Smooth muscle cell of the pulmonary artery (primary cell): ENCODE measurements at places on chromosomes 6 and 20. TPM values are rescaled to one million over a fixed set of nuclear protein-coding genes. Genes with fewer than 3 reads are reported as not detected.

PKIB gene
- total RNA-seq = 6.5 and 35.7 TPM in 2 replicates

ZNF165 gene
- total RNA-seq = 0.13 and 0.26 TPM in 2 replicates

C20orf144 gene
- total RNA-seq = 0.03 TPM in 1 of 2 replicates, not detected in the other

DZANK1 gene
- total RNA-seq = 1.1 and 1.7 TPM in 2 replicates

TRIM31 gene
- not detected in 2 replicates for total RNA-seq
